AG08395 (cell line): ENCODE measurements at places on chromosomes 16 and 17.
A peak's percentile ranks its signal among the peaks of the same experiment; 100 is the strongest.

GRCh38 chr16:5502467-5502869 lies 404.9 kb upstream of the EEF2KMT start:
- DNase-seq: no peak

DNA sequence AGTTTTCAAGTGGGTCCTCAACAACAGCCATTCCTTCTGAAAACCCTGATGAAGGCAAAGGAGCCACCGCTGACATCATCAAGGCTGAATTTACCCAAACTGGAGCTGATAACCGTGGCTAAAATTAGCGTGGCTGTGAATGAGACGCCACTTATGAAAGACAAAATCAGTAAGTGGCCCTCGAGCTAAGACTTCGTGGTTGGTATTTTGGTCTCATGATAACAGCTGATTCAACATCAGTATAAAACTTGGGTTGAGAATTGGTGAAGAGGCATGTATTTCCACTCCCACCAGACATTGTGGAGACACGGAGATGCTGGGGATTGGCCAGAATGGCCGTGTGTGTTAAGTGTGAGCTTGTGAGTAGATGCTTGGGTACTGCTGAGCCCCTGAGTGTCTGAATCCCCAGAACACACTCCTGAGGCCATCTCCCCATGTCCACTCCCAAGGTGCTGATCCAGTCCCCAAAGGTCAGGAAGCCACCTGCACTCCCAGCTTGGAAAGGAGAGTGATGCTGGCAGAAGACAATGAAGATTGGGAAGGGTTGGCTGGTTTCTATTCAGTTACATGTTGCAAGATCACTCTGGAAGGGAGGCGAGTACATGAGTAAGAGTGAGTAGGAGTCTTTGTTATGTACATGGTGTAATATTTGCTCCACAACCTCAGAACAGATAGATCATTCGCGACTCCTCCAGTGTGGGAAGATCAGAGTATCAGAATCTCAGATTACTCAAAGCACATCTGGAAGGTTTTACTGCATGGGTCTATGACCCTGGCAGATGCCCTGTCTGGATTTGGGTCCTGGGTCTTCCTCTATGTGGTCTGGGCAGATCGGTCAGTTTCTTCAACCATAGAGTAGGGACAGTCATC lies 207.7 kb downstream of the HS3ST3A1 start:
- peak; percentile 86 for DNase-seq

DNA sequence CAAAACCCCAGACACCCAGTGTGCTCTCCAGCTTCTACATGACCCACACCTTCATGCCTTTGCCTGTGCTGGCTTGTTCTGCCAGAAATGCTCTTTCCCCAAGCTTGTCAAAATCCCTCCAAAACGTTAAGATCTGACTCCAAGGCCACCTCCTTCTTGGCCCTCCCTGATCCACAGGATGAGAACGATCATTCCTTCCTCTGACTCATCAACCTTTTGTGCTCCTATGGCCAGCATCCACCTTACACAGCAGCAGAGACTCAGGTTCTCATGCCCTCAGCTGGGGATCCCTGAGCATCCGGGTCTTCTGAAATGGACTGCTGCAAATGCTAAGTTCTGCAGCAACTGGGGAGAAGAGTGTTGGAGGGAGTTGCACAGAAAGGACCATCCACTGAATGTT lies 2.9 kb downstream of the ZBTB4 start:
- peak; percentile 37 for DNase-seq

DNA sequence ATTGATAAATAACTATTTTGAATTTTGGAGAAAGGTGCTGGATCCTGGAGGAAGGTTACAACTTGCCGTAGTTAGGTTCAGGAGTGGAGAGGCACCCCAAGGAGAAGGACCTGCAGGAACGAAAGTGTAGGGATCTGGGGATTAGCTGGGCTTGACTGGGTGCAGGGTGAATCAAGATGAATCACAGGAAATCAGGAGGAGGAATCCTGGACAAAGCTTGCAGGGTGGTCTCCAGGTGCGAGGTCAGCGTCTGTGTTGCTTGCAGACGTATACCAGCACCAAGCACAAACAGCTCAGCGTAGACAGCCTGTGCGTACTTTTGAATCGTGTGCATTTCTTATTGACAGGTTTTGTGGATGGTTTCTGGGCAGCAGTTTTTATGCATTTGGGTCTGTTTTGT lies 144.3 kb downstream of the MSI2 start:
- DNase-seq: no peak

- DNase-seq: no peak
These were observed 18.6 kb downstream of the CIBAR2 start for GRCh38 chr16:85093705-85094104.

- DNase-seq: no peak
These were observed 1.9 kb downstream of the ZNF778 start for GRCh38 chr16:89219365-89219764.

DNA sequence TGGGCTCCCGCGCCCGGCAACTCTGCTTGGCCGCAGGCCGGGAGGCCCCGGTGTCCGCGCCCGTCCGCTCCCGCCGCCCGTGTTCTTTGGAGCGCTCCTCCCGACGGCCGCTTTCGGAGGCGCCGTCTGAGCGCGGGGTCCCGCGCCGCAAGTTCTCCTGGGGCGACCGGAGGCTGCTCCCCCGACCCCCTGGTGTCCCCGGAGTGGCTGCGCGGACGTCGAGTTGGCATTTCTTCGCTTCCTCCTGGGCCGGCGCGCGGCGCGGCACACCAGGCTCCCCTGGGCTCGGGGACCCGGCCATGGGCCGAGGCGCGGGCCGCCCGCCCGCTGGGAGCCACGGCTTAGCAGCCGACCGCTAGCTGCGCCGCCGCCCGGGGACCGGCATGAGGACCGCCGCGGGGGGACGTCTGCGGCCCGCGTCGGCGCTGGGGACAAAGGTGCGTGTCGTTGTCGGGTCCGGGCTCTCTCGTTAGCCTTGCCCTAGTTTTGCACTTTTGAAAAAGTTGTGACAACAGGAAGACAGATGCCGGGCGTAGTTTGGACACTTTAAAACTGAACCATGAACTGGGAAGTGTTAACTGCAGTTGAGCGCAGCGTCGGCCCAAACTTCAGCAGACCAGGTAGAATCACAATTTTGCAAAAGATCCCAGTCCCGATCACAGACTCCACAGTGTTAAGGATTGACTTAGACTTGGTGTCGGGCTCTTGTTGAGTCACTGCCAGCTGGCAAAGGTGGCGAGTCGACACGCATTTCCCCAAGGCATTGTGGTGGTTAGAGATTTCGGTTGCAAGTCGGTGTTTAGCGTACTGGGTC lies 700 bp downstream of the UBN1 start:
- DNase-seq: peak; percentile 48

GRCh38 chr16:4404247-4404966 lies 12.0 kb downstream of the CORO7 start:
- no peak for DNase-seq

GRCh38 chr16:19242186-19242585 lies 43.3 kb upstream of the CLEC19A start:
- DNase-seq: no peak

DNA sequence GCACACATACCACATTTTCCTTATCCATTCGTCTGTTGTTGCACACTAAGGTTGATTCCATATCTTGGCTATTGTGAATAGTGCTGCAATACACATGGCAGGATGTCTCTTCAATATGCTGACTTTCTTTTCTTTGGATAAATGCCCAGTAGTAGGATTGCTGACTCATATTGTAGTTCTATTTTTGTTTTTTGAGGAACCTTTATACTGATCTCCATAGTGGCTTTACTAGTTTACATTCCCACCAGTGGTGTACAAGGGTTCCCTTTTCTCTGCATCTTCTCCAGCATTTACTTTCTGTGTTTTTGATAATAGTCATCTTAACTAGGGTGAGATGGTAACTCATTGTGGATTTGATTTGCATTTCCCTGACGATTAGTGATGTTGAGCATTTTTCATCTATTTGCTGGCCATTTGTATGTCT lies 118.1 kb downstream of the STXBP4 start:
- peak; percentile 29 for DNase-seq

- no peak for DNase-seq
These were observed 58.8 kb downstream of the CLEC19A start for GRCh38 chr16:19344224-19344801.

GRCh38 chr16:85168732-85169256 lies 56.5 kb upstream of the CIBAR2 start:
- DNase-seq: peak; percentile 91

- no peak for DNase-seq
These were observed 122.5 kb upstream of the CACNG5 start for GRCh38 chr17:66712453-66712852.

- no peak for DNase-seq
These were observed 151.7 kb upstream of the CHMP6 start for GRCh38 chr17:80839970-80840369.

DNA sequence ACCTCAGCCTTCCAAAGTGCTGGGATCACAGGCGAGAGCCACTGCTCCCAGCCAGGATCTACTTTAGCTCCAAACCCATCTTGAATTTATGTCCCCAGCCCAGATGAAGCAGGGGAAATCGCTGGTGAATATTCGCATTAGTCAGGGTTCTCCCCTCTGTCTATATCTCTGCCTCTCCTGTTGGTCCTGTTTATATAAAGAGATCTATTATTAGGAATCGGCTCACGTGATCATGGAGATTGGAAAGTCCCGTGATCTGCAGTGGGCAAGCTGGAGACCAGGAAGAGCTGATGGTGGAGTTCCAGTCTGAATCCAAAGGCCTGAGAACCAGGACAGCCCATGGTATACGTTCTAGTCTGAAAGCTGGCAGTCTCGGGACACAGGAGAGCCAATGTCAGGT lies 382.8 kb downstream of the SEC14L1 start:
- no peak for DNase-seq

DNA sequence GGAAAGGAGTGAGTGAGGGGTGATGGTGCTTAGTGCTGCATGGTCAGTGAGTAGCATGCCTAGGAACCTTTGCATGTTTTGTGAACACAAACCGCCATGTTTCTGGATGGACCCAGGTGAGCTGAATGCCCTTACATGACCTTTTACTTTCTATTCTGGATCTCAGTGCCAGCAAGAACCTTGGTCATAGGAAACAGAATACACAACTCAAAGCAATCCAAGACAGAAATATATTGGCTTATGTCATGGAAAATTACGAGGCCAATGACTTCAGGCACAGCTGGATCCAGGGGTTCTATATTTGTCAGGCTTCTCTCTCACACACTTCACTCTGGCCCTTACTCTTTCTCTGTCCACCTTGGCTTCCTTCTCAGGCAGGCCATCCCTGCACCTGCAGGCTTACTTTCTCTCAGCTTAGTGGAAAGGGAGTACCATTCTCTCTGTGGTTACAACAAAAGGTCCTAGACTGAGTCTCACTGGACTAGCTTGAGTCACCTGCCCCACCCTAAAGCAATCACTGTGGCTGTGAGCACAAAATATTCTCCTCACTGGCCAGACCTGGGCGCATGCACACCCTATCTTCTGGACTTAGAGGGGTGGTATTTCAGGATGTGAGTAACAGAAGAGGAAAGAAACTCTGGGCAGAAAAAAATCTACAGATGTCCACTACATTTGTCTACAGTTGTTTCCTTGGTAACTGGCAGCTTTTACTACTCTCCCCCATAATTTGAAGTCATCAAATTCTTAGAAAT lies 20.4 kb upstream of the CPNE2 start:
- peak; percentile 53 for DNase-seq

GRCh38 chr17:14294876-14295275 lies 6.0 kb upstream of the HS3ST3B1 start:
- no peak for DNase-seq

DNA sequence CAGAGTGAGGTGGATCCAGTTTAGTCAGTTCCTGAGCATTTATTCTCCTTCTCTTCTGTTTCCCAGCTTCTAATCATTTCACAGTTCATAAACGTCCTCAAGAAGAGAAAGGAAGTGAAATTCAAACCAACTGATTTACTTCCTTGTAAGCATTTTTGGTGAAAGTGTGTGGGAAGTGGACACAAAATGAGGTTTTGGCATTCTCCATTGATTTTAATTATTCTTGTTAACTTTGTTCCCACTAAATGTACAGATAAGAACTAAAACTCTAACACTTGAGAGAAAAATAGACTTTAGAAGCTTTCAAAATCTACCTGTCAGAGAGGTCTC lies 42.7 kb upstream of the CORO6 start:
- no peak for DNase-seq

DNA sequence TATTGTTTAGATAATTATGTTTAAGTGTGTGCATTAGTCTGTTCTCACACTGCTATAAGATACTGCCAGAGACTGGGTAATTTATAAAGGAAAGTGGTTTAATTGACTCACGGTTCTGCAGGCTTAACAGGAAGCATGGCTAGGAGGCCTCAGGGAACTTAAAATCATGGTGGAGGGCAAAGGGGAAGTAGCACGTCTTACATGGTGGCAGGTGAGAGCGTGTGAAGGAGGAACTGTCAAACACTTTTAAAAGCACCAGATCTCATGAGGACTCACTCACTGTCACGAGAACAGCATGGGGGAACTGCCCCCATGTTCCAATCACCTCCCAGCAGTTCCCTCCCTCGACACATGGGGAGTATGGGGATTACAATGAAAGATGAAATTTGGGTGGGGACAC lies 203.5 kb upstream of the GOT2 start:
- no peak for DNase-seq

DNA sequence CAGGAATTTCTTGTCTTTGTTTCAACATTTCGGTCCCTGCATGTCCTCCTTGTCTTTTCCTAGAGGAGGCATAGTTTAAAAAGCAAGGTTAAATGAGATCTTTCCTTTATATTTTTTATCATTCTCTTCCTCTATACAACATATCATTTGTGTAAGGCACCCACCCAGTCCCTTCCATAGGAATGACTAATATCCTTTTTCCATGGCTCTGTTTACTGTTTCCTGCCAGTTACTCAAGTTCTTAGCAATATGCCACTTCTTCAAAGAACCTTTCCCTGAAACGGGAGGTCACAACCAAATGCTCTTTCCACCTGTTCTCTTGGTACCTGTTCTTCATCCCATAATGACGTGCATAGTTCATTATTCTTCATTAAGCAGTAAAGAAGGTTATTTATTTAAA lies 1237.1 kb upstream of the GOT2 start:
- no peak for DNase-seq

DNA sequence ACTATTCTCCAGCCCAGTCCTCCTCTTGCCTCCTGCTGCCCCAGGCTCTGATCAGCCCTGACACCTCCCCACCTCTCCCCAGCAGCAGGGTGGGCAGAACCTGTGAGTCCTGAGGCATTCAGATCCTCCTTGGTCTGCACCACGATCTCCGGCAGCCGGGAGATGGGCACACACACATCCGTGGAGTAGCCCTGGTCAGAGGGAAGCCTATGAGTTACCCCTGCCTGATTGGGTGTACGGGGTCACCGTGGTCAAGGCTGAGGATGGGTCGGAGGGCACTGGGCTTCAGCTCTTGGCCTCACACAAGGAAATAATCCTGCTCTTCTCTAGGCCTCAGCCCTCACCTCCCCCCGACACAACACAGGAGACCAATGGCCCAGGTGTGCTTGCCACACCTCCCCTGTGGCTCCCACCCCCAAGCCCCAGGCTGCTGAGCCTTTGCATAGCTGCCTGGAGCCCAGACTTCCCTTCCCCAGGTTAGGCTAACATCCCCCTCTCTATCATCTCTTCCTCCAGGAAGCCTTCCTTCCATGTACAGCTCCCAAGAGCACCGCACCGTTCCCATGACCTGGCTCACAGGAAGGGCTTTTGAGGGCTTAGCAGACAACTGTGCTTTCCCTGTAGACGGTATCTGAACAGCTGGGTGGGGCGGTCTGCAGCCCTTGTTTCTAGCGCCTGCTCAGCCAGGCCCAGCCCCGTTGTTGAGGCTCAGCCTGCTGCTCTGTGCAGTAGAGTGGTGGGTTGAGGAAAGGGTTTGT lies 3.7 kb downstream of the LDHD start:
- DNase-seq: no peak

GRCh38 chr17:10305398-10305797 lies 67.4 kb downstream of the MYH13 start:
- DNase-seq: no peak
